Activated CD4-positive, CD25-positive, alpha-beta regulatory T cell treated with anti-CD3 and anti-CD28 coated beads, Interleukin-2, amount 50 U/mL, for 16 hours (primary cell): ENCODE measurements at places on chromosomes 11 and 22.

DNA sequence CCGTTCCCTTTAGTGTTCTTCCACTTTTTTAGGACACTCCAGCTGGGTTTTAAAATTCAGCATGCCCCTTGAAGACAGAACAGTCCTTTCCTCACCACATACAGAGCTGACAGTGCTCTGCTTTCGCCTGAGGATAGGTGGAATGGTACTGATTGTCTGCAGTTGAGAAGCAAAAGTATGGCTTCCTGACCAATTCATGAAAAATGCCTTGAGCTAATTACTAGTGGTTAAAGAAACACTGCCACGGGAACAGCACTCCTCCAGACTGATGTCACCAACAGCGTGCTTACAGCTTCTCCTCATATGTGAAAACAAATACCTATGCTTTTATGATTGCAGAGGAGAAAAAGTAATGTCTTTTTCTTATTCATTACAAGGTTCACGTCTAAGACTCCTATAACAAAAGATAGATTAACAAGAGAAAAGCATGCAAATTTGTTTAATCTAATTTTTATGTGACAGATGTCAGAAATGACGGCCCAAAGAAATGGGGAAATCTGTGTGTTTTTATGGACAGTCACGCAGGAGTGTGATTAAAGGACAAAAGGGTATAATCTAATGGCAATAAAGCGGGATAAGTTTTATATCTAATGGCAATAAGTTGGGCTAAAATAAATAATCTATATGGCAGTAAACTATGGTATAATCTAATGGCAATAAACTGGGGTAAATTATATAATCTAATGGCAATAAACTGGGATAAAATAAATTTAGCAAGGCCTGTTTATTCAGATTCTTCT is 123.4 kb upstream of the ARHGAP42 start:
- DNase-seq, result no peak

DNA sequence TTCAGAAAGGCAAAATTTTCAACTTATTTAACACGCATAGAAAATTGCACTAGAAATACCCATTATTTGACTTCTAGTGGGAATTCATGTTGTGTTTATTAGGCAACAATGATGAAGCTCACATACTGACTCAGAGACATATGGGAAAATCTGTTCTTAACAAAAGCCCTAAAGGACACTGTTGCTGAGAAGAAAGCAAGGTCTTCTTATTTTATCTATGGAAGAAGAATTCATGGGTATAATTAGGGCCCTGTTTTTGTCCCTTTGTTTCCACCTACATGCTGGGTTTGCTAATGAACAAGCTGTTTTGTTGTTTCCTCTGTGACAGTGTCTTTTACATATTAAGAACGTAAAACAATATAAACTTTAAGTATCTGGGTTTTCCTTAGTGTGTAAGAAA is 606.7 kb upstream of the ARHGAP42 start:
- DNase-seq, result no peak

- no peak for DNase-seq
Observed at GRCh38 chr11:62974848-62975522, 9.8 kb downstream of the SLC22A6 start.

- no peak for DNase-seq
Observed at GRCh38 chr11:102473543-102473942, 21.0 kb upstream of the TMEM123 start.

- no peak for DNase-seq
Observed at GRCh38 chr11:104852811-104853210, 45.4 kb downstream of the CASP12 start.

- no peak for DNase-seq
Observed at GRCh38 chr11:28245131-28245530, 136.9 kb downstream of the METTL15 start.

DNA sequence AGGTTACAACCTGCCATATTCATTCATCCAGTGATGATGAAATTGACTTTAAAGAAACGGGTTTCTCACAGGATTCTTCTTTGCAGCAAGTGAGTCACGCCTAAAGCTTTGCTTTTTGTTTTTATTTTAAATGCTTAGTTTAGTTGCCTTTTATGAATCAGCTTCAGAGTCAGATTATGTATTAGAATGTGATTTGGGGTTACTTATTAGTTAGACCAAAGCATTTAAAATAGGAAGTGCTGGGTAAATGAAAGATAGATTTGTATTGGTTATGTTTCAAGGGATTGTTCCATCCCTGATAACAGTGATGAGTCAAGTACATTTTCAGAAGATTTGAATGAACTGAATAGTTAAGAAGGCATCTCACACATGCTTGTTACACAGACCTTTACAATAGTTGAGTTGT is 101.3 kb upstream of the GAL start:
- no peak for DNase-seq

- no peak for DNase-seq
Observed at GRCh38 chr11:128555606-128556005, 31.8 kb downstream of the ETS1 start.

DNA sequence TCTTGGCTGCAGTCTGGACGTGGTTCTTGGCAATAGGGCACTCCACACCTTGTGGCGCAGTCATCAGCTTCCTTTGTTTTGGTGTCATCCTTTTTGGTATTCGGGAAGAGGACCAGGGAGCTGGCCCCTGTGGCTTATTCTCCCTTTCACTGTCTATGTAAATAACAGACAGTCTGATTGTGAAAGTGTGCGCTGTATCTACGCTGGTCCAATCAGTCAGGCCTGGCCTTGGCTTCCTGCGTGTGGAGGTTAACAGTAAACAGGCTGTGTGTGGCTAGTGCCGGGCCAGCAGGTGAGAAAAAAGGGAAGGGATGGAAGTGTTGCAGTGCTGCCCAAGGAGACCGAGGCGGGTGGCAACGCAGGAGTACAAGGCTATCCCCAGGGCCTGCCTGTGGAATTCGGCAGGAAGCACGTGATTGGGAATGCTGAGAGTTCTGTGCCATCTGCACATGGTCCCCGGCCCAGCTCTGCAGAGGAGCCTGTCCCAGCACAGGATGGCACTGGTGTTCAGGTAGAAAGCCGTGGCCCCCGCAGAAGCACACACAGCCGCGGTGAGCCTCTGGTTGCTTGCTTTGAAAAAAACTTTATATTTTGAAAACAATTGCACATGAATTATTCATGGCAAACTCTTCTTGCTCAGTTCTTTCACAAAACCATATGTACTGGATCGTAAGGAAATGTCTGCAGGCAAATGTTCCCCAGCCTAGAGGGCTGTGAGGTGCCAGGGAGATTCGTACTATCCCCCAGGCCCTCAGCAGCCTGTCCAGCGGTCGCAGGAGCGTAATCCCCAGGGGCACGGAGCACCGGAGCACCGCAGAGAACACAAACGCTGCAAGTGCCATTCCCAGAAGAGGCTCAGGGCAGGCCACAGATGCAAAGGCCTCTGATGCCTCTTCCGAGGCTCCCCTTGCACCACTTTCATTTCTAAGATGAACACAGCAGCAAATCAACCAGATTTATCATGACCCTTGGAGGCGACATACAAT is 174.5 kb downstream of the EFCAB6 start:
- DNase-seq, result no peak

GRCh38 chr22:28229566-28230485 is 310.8 kb upstream of the PITPNB start:
- DNase-seq, result no peak

- DNase-seq, result no peak
Observed at GRCh38 chr22:50612168-50612527, 11.6 kb downstream of the MAPK8IP2 start.

DNA sequence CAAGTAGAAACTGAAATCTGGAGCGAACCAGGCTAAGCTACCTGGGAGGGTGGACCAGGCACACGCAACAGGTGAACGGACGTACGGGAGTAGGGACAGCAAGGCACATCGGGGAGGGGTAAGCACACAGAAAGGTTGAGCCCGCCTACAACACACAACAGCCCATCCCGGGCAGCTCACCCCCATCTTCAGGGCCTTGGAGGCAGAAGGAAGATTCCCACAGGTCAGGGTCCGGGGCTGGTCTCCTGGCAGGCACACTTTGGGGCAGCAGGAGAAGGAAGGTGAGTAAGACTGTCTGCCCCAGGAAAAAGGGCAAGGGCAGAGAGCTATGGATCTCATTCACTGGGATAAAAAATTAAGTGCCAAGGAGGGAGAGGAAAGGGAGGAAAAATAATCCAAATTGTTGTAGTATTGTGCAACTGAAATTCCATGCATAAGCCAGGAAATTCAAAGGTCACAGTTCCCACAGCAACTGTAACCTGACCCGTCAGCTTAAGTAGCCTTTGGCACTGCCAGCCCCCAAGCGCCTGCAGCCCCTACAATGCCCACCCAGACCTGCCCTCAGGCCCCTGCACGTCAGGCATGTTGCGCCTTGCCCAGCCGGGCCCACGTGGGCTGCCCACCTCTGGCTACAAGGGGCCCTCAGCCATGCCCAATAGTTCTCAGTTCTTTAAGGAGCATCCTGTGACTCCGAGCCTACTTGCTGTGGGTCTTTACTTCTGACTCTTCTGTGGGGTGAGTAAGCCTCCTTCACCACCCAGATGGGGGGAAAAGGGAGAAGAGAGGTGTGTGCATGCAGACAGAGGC is 51.8 kb downstream of the MICAL3 start:
- no peak for DNase-seq

DNA sequence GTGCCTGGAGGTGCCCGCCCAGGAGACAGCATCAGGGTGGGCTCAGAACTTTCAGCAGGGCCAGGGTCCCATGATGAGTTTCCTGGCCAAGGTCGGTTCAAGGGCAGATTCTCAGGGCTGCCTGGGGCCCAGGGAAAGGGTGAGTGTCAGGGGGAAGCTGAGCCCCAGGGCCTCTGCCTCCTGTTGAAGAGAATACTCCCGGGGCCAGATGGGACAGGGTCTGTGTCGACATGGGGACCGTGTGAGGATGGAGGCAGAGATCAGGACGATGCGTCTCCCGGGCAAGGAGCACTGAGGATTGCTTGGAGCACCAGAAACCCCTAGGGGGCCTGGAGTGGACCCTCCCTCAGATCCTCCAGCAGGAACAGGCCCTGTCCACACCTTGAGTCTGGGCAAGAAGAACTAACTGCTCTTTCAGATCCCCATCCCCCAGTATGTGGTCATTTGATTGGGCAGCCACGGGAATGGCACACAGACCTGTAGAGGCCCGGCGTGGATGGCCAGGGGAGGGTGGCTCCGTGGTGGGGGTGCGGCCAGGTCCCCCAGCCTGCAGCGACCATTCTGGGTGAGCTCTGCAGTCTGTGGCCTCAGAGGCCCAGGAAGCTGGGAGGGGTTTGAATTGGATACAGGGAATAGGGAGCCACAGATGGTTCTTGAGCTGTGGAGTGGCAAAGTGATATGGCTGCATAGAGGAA is 1078.7 kb downstream of the BRD1 start:
- DNase-seq, result no peak
